ENCODE measurements at places on chromosomes 3 and 15.

DNA sequence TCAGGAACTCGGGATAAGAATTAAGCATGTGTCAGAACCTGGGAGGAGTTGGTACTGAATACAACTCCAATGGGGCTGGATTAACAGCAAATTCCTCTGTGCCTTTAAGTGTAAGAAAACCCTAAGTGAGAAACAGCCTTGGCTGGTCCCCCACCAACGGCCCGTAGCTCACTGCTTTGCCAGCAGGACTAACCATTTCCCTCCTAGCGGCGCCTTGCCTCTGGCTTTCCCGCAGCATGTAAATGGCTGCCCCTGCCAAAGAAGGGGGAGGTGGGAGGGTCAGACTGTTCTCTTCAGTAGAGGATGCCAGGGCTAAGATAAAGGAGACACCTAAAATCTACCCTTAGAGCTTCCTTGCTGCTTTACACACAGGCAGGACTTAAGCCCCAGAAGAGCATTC is 51.0 kb upstream of the SH3GL3 start:
- no peak for DNase-seq

DNA sequence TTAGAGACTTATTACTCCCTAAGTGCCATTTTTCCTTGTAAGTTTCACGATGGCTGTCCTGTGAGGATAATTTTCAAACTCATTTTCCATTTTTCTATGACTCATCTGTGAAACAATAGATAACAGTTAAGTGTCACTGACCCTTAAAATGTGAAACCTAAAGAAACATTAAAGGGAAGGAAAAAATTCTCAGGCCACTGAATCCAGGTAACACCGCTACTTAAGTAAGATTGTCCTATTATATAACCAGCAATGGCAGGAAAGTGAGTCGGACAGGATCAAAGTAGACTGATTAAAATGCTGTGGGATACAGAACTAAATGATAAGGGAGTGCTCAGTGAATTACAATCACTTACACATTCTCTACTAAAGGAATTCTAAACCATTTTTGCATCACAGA is 12.4 kb downstream of the PLD1 start:
- no peak for DNase-seq

DNA sequence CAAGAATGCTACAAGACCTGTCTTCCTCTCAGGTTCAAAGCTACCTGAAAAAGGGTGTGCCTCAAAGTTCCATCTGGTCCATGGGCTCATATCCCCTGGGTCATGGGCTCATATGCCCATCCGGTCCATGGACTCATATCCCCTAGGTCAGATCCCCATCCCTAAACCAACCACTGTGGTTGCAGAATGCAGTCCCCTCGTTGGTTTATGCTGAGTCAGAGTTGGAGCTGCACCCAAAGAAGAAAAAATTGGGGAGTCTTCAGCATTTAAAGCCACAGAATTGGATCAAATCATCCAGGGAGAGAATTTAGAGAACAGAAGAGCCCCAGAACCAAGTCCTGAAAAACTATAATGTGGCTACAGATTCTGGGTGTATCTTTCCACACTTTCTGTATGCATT is 71.5 kb upstream of the IL12A start:
- DNase-seq, result no peak

GRCh38 chr3:42495393-42495792 is 7.0 kb upstream of the VIPR1 start:
- DNase-seq, result no peak

DNA sequence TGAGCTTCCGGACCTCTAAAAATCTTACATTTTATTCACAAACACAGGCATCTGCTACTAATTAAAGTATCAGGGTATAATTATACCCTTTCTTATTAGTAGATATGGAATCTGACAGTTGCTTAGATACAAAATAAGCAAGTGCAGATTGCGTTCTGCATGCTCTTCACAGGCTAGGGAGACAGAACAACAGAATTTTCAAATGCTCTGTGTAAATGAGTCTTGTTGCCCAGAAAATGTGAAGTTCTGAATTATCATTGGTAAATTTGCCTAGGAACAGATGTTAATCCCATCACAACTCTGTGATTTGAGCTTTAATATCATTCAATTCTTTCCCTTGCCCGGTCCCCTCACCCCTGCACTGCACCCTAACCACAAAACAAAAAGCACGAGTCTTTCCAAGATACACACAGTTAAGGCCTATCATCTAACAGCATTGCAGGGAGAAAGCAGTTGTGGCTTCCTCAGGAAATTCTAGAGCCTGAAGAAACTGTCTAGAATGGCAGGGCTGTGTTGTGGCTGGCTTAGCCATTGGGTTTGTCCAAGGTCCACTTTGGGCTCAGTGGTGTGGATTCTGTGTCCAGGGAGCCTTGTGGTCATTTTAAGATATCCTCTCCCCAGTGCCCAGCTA is 119.8 kb downstream of the PDCD6IP start:
- no peak for DNase-seq

DNA sequence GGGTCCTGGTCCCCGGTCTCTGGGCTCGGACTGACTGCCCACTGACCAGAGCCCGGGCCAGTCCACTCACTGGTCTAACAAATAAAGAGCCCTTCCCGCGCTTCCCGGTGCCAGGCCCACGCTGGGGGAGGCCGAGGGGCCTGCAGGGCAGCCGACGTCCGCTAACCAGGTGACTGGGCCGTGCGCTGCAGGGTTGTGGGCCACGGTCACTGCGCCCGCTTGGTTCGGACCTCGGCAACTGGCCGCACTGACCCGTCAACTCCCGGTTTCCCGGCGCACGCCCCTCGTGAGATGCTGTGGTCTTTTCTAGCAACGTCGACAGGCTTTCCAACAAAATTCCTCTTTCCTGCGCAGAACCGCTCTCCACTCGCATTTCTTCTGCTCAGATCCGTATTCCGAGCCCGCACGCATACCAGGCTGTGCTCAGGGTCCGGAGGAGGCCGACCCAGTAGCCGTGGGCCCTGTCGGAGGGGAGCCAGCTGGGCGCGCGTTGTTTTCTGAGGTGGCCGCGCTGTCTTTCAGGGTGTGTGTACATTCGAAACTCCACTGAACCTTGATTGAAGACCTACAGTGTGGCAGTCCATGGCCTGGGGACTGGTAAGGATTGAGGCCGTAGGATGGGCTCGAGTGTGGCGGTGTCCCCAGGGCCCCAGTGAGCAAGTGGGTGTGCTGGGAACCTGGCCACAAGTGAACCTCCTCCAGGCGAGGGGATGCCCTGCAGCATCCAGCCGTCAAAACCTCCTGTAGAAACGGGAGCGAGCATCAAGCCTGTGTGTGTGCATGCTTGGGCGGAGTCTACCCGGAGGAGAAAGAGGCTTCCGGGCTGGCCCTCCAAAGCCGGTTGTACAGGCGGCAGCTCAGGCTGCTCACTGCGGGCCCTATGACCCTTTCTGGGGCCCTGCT is 875 bp upstream of the NT5DC2 start:
- DNase-seq, result no peak

DNA sequence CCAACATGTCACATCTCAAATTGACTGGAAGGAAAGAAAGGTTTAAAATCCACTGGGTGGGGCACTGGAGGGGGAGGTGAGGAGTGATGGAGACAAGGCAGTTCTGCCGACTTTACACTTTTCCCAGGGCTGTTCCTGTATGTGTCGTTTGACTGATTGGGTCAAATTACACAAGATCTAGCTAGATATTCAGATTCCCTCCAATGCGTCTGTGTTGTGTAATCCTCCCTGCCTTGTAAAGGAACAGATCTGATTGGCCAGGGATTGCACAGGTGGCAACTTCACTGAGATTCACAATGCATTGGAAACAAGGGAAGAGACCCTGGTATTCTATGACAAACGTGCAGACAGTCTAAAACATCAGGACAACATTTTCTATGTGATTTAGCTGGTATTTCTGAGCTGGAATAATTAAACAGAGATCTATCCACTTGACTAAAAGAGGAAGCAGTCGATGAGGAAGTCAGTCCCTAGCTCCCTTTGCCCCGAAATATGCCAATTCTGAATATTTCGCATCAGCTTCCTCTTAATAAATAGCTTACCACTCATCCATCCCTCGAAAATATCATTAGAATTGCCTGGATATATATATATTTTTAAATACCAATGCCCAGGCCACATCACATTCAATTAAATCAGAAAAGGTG is 312.9 kb downstream of the RORA start:
- DNase-seq, result no peak

GRCh38 chr3:41933154-41933676 is 28.7 kb downstream of the ULK4 start:
- DNase-seq, result no peak

DNA sequence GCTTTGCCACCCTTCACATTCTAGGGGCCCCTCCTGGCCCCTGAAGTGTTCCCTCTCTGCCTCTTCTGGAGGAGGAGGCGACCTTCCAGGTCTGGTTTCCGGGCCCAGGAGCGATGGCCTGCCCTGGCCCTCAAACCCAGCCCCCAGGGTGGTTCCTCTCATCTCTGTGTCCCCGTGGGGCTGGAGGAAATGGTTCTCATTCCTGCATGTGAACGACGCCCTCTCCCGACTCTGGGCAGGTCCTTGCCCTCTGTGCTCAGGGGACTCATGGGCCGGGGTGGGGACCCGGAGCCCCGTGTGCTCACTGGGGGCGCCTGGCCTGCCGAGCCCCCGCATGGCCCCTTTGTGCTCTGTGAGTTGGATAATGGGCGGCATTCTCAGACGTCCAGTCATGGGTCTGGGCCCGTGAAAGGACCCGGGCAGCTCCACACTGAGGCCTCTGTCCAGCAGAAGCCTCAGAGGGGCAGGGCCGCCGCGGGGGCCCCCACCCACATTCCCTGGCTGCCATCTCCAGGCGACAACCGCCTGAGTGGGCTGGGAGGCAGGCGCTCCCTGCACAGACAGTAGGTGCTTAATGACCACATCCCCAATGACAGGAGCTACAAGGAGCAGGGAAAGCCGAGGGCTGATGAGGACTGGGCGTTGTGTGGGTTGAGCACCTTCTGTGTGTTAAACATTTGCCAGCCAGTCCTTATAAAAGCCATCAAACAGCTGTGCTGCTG is 5.5 kb upstream of the PLXND1 start:
- DNase-seq, result no peak

DNA sequence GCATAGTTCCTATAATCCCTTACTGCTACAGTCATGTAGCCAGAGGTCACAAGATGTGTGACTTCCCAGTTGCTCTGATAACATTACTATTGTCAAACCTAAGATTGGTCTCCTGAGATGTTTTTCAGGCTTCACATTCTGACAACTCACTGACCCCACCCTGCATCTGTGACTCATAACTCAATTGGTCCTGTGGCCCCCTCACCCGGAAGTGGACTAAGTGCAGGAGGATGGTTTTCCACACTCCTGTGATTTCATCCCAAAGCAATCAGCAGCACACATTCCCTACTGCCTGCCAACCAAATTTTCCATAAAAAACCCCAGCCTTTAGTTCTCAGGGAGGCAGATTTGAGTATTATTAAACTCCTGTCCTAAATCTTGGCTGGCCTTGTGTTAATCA is 564.9 kb upstream of the ZNF385D start:
- DNase-seq, result no peak

DNA sequence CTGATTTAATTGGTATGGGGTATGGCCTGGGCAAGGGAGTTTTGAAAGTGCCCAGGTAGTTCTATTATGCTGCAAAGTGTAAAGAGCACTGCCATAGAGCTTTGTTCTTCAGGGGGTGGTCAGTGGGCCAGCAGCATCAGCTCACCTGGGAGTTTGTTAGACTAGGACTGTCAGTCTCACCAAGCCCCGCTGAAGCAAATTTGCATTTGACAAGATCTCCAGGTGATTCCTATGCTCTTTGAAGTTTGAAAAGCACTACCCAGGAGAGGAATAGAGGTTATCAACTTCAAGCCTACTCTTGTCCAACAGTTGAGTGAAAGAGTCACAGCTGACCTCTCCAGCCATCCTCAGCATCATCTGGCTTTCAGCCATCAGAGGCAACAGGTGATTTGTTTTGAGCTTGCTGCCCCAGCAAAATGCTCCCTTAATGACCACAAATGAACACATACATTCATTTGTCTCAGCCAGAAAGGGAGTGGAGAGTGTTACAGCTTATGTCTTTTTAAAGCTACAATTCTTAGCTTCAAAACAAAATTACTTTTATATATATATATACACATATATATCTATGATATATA is 8.0 kb downstream of the ZSCAN2 start:
- DNase-seq, result no peak

- DNase-seq, result no peak
These were observed 239.2 kb downstream of the GABRG3 start for GRCh38 chr15:27210176-27210575.

DNA sequence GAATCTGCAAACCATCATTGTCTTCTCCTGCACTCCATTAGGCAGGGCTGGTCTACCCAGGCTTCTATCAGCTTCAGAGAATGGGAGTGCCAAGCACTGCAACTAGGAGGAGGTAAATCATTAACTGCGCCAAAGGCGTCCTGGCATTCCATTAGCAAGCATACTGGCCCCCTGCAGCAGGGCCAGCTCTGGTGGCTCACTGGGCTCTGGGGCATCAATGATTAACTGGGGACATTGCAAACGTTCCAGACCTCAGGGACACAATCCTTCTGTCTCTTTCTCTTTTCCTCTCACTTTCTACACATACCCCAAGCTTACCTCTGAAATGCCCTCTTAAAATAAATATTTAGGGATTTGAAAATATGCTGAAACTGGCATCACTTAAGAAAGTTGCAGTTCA is 129.0 kb downstream of the MYLK start:
- DNase-seq, result no peak

GRCh38 chr3:139935866-139936817 is 1.2 kb downstream of the CLSTN2 start:
- no peak for DNase-seq

DNA sequence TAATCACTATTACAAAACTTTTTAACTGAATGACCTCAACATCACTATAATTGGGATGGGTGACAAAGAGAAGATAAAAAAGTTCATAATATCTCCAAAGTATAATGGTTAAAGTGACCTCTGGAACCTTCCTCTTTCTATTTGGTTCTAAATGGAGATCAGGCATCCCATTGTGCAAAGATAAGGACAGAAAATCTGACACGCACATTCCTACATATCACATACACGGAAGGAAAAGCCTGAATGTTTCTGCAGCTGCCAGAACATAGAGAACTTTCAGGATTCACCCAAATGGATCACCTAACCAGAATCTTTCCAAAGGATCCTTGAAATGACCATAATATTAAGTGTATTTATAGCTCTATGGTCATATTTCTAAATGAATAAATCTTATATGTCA is 128.2 kb downstream of the TFDP2 start:
- DNase-seq, result no peak

DNA sequence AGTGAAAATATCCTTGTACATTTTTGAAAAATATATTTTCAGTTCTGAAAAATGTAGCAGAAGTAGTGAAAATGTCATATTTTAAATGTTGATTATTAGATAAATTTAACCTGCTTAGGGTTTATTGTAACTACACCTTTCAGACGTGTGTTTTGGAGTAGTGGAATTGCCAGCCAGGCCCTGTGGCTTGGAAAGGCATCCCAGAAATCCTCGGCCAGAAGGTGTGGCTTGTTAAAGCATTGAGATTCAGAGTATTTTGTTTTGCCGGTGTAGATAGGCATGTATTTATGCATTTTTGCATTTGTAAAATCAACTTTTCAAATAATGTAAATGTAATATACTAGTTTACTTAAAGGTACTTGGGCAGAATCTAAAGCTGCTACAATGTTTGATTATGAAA is 7.0 kb downstream of the EBLN2 start:
- DNase-seq, result no peak

- DNase-seq, result no peak
These were observed 6.6 kb upstream of the MCF2L2 start for GRCh38 chr3:183434992-183435391.

Measured in stimulated activated CD4-positive, alpha-beta T cell treated with anti-CD3 and anti-CD28 coated beads, Interleukin-4, amount 100 ng/mL, for 1 hour (primary cell).